ENCODE measurements at places on chromosomes 16 and 17. TPM values are rescaled to one million over a fixed set of nuclear protein-coding genes. Genes with fewer than 3 reads are reported as not detected.

The GRIN2A gene
- not detected for total RNA-seq

The LAT gene
- 12.4 TPM for total RNA-seq

The CBX8 gene
- total RNA-seq, result 14.2 TPM

The KCNJ12 gene
- 1.1 TPM for total RNA-seq

DNA sequence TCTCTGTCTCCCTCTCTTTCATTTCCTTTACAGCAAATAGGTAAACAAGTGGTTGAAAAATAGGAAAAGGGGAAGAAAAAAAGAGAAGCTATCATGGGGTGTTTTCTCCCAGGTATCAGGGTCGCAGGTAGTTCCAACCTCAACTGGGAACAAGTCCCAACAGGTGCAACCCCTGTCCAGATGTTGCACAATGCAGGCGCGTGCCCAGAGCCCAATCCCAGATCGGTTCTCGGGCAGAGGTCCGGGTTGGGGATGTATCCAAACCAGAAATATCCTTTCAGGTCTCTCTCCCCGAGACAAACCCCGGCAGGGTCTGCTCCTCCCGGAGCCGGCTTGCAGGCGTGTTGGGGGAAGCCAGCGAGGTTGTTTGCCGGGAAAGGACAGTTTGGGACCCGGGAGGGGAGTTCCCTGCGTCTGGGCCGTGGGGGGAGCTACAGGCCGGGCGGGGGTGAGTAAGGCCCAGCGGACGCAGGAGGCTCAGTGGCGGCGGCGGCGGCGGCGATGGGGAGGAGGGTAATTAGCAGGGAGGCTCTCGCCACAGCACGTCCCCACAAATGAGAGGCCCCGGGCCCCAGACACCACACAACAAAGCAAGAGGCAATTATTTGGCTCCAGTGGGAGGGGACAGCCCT lies 21.2 kb upstream of the SP6 start:
- DNase-seq, result no peak
- no peaks in the 10 kb centered on the region for H3K36me3 ChIP-seq
- no peak overlapping the region for H3K27ac ChIP-seq
- H3K4me1 ChIP-seq, result peaks cover 48% of the 10 kb centered on the region
- no peak overlapping the region for H3K4me3 ChIP-seq
- H3K27me3 ChIP-seq, result no peaks in the 10 kb centered on the region

GRCh38 chr16:57413301-57413730 lies 8.7 kb downstream of the CCL17 start:
- DNase-seq, result no peak
- no peaks in the 10 kb centered on the region for H3K27me3 ChIP-seq
- no peak overlapping the region for H3K27ac ChIP-seq
- H3K36me3 ChIP-seq, result no peaks in the 10 kb centered on the region

- no peaks in the 10 kb centered on the region for H3K27me3 ChIP-seq
- no peak overlapping the region for H3K27ac ChIP-seq
- DNase-seq, result no peak
- no peaks in the 10 kb centered on the region for H3K4me1 ChIP-seq
- H3K36me3 ChIP-seq, result no peaks in the 10 kb centered on the region
Measured at GRCh38 chr16:47213761-47214440, 70.2 kb upstream of the NETO2 start.

DNA sequence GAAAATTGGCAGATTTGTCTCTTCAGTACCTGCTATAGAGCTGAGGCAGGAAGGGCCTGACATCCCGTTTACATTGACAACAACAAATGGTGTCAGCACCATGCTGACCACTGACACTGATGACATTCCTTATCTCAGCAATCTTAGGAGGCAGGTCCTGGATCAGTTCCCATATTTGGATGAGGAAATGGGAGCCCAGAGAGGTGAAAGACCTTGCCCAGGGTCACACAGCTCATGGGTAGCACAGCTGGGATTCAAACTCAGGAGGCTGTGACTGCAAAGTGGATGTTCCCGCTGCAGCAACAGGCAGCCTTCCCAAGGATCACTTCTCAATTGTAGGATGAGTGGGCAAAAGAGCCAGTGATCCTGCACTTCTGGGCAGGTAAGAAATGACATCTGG lies 30.5 kb upstream of the CACNG4 start:
- no peak overlapping the region for H3K27ac ChIP-seq
- no peaks in the 10 kb centered on the region for H3K4me1 ChIP-seq
- no peaks in the 10 kb centered on the region for H3K36me3 ChIP-seq
- no peak overlapping the region for H3K4me3 ChIP-seq

DNA sequence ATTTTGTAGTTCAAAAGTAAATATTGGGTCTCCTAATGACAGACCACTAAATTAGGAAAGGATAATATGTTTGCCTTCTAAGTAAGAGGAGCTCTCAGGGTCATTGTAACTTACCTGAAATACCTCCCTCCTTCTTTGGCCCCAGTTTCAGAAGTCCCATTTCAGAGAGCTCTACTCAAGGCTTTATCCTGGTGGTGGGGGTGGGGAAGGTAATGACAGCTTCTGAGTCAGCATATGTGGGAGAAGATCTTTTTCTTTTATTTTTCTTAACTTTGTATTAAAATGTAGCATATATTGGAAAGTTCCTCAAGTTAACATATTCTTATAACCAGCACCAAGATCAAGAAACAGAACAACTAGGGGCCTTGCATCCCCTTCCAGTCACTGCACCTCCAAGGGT lies 16.9 kb upstream of the GINS3 start:
- no peaks in the 10 kb centered on the region for H3K36me3 ChIP-seq
- H3K4me3 ChIP-seq, result no peak overlapping the region
- no peaks in the 10 kb centered on the region for H3K4me1 ChIP-seq
- no peak overlapping the region for H3K27ac ChIP-seq

- no peaks in the 10 kb centered on the region for H3K36me3 ChIP-seq
- H3K27me3 ChIP-seq, result no peaks in the 10 kb centered on the region
- peak overlapping the region; percentile 91 for H3K27ac ChIP-seq
- H3K4me3 ChIP-seq, result peak overlapping the region; percentile 93
- H3K4me1 ChIP-seq, result peaks cover 84% of the 10 kb centered on the region
Measured at GRCh38 chr17:75088465-75089417, 987 bp downstream of the SLC16A5 start.

- peaks cover 5% of the 10 kb centered on the region for H3K4me1 ChIP-seq
- peaks cover 36% of the 10 kb centered on the region for H3K36me3 ChIP-seq
Measured at GRCh38 chr17:16033729-16034349, 34.2 kb downstream of the TTC19 start.

DNA sequence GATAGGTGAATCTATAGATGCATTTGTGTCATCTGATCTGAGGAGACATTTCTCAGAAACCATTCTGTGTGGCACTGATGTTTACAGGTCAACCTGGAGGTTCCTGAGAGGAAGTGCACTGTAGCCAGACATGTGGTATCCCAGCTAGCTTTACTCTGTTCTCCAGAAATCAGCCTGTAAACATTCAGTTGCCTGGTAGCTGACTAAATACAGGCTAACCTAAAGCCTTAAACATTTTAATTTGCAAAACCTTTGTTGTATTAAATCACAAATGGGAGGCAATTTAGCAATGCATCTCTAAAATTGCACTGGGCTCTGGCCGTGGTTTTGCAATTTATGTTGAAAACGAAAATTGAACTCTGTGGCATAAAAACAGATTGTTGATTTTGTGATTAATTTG lies 207.6 kb downstream of the FTO start:
- H3K27me3 ChIP-seq, result no peaks in the 10 kb centered on the region
- DNase-seq, result no peak
- no peak overlapping the region for H3K4me3 ChIP-seq
- H3K36me3 ChIP-seq, result no peaks in the 10 kb centered on the region
- no peak overlapping the region for H3K27ac ChIP-seq

DNA sequence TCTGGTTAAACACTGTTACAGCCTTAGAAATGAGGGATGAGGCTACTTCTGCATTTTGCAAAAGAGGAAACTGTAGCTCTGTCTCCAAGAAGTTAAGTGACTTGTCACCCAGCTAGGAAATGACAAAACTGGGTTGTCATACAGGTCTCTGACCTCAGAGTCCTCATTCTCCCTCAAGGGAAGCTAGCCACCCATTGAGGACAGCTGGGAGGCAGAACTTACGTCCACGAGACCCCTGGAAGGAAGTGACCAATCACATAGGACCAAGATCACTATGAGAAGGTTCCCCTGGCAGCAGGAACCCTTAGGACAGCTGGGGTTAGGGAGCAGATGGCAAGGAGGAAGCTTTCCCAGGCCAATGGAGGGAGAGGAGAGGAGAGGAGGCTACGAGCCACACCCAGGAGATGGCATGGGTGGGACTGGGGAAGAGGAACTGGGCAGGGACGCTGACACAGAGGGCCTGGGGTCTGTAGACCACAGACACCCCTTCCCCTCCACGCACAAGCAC lies 11.2 kb downstream of the METTL22 start:
- no peaks in the 10 kb centered on the region for H3K4me1 ChIP-seq
- H3K27ac ChIP-seq, result no peak overlapping the region
- no peaks in the 10 kb centered on the region for H3K27me3 ChIP-seq
- peaks cover 5% of the 10 kb centered on the region for H3K36me3 ChIP-seq
- no peak for DNase-seq
- H3K4me3 ChIP-seq, result no peak overlapping the region
